ENCODE measurements at places on chromosomes 11 and 22.

DNA sequence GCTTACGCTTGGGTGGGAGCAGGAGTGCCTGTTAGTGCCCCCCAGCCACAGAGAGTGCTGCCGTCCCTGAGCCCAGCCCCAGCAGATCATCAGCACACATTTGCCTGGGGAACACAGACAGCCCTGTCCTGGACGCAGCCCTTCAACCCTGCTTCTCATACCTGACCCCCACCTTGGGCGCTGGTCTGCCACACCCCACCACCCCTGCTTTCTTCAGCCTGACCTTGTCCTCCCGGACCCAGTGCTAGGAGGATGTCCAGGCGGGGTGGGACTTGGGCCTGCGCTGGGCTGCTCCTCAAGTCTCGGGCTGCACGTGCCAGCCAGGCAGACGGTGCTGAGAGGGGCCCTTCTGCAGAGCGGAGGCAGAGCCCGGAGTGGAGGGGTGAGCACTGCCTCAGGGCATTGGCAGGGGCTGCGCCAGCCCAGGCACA lies 119.2 kb downstream of the KCNQ1OT1 start:
- no peak for DNase-seq

DNA sequence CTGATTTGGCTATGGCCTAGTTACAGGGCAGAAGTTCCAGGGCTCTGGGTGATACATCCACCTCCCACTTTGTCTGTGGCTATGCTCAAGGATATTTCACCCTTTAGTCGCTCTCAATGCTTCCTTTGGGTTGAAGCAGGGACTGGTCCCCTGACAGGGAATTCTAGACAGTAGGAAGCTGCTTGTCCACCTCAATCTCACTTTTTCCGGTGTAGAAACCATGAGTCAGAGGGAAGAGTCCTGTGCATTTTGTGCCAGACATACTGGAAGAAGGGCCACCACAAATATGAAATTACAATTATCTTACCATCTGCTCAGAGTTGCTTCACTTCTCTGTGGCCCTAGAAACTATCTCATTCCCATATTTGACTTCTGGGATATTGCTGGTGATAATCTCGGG lies 413.7 kb upstream of the FAT3 start:
- DNase-seq, result no peak

- DNase-seq, result no peak
These were observed 44.0 kb downstream of the RPUSD4 start for GRCh38 chr11:126167488-126167887.

DNA sequence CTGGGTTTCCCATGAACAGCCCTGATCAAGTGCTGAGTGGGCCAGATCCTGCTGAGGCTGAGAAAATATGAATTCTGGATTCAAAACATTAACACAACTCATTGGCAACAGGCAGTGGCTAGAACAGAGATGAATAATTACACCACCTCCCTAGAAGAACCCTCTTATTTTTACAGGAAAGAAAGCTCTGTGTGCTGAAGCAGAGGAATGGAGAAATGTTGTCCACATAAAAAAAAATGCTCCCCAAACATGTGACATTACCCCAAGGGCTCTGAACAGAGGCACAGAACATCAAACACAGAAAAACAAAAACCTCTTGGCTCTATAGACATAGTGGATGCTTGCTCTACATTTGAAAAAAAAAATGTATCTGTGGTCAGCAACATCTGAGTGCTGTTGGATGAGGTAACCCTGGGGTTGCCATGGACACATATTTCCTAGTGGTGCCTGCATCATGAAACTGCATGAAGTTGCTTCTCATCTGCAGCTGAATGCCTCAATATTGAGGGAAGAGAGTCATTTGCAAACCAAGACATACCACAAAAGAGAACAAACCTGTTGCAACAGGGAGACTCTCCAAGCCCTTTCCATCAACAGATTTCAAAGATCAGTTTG lies 98.8 kb downstream of the SNX19 start:
- no peak for DNase-seq

DNA sequence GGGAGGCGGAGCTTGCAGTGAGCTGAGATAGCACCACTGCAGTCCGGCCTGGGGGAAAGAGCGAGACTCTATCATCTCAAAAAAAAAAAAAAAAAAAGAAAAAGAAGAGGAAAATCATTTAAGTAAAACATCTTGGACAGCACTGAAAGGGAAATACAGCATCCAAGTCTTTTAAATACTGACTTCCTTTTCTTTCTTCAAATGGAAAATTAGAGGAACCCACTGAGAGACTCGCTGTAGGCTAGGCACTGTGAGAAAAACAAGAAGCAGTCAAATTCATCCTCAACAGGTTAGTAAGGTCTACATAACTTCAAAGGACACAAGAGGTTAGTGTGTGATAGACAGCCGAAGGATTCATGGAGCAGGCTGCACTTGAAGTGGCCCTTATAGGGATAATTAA lies 243.7 kb downstream of the BLID start:
- DNase-seq, result no peak

- DNase-seq, result no peak
These were observed 12.7 kb downstream of the TMEM45B start for GRCh38 chr11:129828301-129828836.

DNA sequence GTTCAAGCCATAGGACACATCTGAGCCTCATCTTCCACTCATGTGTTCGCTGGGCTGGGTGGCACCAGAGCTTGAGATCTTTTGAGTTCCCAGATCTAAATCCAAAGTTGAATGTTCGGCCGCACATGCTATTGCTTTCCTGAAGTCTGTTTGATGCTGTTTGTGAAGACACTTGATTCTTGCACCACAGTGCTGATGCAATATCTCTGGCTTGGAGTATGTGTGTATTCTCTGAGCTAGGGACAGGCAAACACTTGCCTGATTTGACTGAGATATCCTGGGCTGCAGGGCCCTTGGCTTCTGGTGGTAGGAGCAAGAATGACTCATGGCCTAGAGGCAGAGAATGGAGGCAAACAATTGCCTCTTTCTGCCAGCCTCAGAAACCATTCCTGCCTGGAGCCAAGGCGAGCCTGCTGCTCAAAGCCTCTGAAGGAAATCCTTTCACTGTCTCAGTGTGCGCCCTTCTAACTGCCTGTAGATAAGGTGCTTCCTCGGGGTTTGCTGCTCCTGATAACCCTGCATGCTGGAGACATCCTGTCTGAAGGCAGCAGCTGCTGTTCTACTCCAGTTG lies 73.0 kb downstream of the CYB5R2 start:
- no peak for DNase-seq

GRCh38 chr22:35054064-35054463 lies 11.9 kb upstream of the ISX start:
- no peak for DNase-seq

GRCh38 chr22:38732251-38732815 lies 23.5 kb downstream of the SUN2 start:
- no peak for DNase-seq

DNA sequence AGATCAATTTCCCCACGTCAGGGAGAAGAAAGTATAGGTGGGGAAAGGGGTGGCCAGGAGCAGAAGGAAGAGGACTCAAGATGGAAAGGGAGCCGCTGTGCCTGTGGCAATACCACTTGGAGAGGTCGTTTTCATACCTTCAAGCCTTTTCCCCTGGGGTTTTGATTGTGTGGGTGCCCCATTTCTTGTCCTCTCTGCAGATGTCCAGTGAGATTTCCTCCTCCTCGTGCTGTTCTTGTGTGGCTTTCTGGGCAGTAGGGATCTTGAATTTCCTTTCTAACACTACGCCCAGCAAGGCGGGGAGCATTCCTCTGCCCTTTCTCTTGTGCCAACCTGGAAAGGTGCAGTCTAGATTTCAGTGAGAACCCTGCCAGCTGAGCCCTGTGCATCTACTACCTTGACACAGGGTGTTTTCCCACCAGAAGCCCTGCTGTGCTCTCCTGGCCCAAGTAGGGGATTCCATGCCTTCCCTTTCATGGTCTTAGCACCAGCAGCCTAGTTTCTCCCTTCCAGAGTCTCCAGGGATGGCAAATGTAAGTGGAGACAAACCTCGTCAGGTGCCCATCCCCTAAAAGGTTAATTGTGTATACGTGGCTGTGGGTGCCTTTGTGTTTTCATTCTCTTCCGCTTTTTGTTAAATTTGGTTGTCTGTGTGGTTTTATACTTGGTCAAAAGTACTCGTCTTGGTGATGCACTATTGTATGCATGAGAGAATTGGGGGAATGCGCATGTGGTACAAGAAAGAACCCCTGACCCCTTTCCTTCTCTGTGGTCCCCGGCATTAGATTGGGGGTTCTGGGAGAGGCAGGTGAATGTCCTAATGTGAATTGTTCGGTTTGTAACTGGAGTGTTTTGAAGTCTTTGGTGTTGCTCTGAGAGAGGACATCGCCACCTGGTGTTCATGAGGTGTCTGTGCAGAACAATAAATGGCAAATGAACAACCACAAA lies 71.4 kb upstream of the MPEG1 start:
- no peak for DNase-seq

DNA sequence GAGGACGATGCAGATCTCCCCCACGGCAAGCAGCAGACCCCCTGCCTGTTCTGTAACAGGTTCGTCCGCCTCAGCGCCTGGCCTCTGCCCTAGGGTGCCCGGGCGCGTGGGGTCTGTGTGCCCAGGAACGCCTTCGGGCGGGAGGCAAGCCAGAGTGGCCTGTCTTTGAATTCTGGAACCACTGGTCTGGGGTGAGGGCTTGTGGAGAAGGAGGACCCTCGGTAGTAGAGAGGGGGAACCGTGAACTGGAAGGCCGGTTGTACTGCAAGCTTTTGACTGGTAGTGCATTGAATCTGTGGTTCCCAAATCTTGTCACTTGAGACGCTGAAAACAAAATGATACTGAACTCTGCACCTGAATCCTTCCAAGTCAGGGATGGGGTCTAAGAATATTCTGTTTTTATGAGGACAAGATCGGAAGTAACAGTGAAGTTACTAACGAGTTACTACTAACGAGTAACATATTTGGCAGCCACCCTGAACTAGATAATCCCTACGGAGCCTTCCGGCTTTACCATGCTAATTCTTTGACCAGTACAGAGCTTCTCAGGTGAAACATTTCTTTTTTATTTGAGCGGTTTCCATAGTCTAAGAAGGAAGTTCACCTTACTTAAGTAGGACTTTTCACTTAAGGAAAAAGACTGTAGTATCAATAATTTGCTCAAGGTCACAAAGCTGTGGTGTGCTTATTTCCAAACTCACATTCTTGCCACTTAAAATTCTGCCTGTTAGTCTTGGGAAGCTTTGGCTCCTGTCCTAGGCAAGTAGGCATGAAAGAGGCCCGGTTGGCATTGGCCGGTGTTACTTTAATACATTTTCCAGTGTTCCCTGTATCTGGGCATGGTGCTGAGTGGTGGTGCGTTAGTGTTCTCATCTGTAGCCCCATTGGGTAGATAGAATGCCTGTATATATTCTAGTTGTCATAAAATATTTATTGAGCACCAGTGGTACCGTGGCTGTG lies 860 bp downstream of the PRMT3 start:
- DNase-seq, result no peak

- DNase-seq, result no peak
These were observed 11.7 kb downstream of the MICAL2 start for GRCh38 chr11:12122083-12122482.

GRCh38 chr11:8756201-8756600 lies 73.6 kb downstream of the RPL27A start:
- DNase-seq, result no peak

GRCh38 chr11:134730561-134731212 lies 318.6 kb upstream of the B3GAT1 start:
- DNase-seq, result no peak

DNA sequence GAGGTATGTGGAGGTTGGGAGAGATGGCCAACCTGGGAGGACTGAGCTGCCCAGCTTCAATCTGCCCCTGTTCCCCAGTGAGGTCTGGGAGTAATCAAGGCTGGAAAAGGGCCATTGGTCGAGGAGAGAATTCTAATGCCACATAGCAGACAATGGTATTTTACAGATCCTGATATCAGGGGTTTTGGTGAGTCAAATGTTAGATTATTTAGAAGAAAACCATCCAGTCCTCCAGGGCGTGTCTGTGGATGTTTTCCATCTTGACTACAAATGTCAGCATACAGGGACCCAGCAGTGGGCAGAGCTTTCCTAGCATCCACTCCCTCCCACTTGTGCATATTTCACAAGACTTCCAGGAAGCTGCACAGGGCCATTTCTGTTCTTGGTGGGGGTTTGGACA lies 107.9 kb downstream of the SCN3B start:
- no peak for DNase-seq

DNA sequence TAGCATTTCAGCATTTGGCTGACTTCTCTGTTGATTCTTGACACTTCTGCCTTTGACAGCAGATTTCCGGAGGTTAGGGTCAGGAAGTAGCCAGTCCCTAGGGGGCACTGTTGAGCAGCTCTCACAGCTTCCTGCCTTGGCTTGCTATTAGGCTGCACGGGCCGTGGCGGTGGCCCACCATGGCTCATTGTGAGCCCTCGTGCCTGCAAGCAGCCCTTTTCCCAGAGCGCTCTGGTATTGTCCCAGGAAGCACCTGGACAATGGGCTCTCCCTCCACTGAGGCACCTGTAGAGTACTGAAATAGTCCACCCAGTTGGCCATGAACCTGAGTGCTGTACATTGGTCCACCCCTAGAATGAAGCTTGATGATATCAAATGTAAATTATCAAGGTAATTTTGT lies 100.2 kb upstream of the GAL start:
- peak; percentile 18 for DNase-seq

DNA sequence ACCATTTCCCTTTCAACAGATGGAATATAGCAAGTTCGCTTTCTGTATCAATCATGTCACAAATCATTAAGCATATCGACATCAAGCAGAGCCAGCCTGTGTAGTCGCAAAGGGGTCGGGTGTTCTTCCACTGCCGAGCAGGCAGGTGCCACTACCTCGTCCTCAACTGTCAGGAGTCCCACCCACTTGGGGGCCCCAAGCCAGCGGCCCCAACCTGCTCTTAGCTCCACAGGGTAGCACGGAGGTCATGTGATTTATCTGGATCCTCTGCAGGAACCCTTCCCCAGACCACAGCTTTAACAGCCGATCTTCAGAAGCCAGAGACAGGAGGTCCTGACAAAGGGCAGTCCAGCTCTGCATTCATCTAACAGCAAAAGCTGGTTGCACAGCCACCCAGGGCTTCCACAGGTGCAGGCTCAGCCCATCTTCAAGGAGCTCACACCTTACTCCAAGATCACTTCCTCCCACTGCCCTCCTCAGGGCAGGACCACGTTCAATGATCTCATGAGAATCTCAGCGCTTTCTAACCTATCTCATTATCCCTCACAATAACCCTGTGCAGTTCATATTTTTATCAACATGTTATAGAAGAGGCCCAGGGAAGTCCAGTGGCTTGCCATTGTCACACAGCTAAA lies 110.2 kb downstream of the TRIM29 start:
- no peak for DNase-seq

GRCh38 chr11:124467381-124467927 lies 22.0 kb upstream of the OR8B8 start:
- no peak for DNase-seq

DNA sequence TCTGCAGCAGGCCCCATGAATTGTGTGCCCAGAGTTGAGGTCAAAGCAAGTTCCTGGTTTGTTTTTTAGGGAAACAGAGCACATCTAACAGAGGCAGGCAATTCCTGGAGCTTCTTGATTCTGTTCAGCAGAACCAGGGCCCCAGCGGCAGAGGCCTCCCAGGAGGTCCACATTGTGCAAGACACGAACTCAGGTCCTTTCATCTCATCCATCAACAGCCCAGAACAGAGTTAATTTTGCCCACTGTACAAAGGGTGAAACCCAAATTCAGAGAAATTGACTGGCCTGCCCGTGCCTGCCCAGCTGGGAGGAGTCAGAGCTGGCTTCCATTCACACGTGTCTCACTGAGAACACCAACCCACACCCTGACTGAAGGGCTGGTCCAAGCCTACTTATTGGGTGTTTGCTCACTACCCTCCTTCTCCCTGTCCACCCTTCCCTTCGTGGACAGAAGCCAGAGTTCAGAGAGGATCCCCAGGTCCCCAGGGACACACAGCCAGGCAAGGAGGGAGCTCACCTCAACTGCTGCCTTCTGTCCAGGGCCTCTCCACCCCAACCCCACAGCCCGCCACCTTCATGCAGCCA lies 607.1 kb downstream of the TBC1D22A start:
- no peak for DNase-seq

- DNase-seq, result no peak
These were observed 20.2 kb upstream of the IL17RA start for GRCh38 chr22:17064498-17065100.
